ENCODE measurements at places on chromosomes 7 and 10.
A peak's percentile ranks its signal among the peaks of the same experiment; 100 is the strongest.

DNA sequence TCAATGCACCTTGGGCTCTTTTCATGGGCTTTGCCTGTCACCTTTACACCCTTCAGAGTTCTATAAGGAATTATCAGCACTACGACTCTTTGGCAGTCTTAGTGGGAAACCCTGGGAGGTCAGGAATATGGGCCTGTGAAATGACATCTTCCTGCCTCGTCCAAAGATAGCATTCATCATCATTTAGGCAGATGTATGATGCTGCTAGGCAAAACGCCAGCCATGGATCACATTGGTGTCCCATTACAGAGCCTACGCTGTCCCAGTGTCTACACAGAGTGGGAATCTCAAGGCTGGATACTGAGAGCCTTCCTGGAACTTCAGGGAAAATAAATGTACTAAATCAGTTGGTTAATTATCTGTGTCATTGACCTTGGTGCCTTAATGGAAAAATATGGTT is 259.4 kb upstream of the CELF2 start:
- peak; percentile 50 for DNase-seq

DNA sequence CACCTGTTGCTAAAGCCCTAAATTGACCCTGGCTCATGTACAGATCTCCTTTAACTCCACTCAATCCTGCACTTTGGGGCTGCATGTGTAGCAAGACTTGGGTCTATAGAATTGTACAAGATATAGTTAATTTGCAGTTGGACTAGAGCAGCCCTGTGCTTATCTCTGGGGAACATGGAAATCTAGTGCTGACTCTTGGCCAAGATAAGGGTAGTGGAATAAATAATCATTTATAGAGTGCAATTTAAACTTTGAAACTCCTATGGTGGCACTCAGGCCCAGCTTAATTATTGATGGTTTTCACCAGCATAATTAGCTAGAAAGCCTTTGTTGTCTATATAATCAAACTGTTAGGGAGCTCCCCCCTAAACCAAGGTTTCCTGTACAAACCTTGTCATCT is 39.2 kb upstream of the MBL2 start:
- DNase-seq = no peak

DNA sequence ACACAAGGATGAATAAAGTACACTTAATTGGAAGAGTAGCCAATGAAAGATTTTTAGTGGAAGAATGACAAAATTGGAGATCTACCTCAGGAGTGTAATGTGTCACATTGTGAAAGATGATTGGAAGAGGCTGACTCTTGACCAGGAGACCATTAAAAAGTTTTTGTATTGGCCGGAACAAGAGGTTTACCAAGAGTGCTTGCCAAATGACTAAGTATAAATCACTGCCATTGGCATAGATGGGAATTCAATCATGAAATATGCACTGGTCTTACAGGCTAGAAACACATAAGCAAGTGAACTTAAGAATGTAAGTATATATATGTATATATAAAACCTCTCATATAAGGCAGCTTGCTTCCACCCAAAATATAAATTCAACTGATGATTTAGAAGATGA is 58.7 kb upstream of the TFEC start:
- DNase-seq = no peak

DNA sequence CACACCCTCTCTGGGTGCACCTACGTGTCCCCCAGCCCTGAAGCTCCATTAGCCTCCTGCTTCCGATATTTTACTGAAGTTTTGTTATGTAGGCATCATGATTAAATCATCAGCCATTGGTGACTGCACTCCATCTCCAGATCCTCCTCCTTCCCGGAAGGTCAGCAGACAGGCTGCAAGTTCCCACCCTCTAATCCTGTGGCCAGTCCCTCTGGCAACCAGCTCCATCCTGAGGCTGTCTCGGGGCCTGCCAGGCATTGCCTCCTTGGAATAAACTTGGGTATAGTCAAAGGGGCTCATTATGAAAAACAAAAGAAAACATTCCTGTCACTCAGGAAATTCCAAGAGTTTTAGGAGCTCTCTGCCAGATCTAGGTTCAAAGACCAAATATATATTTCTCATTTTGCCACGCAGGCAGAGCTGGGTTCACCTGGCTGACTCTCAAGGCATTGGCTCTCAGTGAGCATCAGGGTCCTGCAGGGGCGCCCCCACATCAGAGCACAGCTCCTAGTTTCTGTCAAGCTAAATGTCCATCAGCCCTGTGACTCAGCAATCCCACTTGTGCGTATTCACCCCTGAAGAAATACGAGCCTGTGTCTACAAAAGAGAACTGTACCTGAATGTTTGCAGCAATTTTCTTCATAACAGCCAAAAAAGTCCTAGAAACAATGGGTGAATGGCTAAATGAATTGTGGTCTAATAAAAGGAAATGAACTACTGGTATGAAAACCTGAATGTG is 27.4 kb upstream of the TMEM72 start:
- no peak for DNase-seq

- no peak for DNase-seq
Measured at GRCh38 chr10:124301736-124302135, 117.0 kb downstream of the OAT start.

All from muscle of back (tissue), 13 donors.